Heart right ventricle (tissue), 16 donors: ENCODE measurements at places on chromosomes 12 and 14. TPM values are rescaled to one million over a fixed set of nuclear protein-coding genes. Genes with fewer than 3 reads are reported as not detected.

The GSG1 gene
- total RNA-seq, result not detected

DNA sequence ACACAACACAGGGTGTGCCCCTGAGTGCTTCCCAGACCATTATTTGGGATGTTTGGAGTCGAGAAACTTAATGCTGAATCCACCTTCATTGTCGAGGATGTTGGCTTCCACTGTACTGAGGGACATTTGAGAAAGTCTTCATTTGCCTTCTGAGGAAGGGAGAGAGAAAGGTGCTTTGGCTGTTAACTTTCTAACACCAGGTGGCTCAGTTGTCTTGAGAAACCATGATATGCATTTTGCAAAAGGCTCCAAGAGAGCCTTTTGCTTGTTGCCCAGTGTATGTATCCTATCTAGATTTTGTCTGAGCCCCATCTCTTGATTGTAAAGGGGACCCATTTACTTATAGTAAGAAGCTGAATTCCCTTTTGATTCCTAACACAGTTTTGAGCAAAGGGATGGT lies 28.6 kb upstream of the NRXN3 start:
- no peak for DNase-seq

The KSR2 gene
- not detected for total RNA-seq

GRCh38 chr12:58728397-58728796 lies 191.9 kb downstream of the LRIG3 start:
- no peak for DNase-seq

DNA sequence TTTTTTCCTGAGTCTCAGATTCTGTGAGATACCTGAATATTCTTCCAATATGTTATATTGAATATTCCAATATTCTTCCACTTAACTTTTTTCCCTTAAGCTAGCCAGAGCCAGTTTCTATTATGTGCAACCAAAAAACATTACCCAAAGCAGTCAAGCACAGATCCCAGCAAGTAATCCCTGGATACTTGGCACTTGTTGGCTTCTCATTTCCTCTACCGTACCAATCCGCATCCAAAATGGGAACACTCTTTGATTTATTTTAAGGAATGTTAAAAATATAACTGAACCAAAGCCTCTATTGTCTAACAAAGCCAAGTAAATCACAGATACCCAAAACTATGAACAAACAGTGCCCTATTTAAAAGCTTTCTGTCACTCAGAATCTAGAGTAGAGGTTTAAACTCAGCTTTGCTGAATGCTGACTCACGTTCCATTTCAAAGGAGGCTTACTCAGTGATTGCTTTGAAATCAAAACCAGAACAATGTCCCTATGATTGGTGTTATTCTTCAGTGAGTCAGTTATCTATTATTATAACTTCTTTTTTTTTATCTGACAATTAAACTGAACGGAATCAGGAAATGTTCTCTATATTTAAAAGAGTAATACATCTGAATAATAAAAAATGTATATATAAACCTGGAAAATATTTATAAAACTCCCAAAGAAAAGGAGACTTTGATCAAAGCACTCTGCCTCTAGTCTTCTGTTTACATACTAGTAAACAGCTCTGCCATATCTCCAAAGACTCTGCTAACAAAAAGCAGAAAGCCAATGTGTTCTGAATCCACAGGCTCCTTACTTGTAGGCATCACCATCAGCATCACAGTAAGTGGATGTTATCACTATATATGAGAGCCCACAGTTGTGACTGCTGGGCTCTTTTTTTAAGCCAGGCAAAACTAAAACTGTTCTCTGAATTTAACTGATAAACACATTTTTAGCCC lies 360.8 kb downstream of the CCDC91 start:
- DNase-seq, result no peak

GRCh38 chr12:93514853-93515252 lies 47.5 kb downstream of the MRPL42 start:
- DNase-seq, result no peak
